ENCODE measurements at places on chromosomes 4 and X. TPM values are rescaled to one million over a fixed set of nuclear protein-coding genes. Genes with fewer than 3 reads are reported as not detected.

Gene LRRC66
- 0.08 TPM for total RNA-seq

GRCh38 chrX:41935832-41936231 lies 12.5 kb upstream of the CASK start:
- no peak overlapping the region for H3K4me3 ChIP-seq
- no peak for DNase-seq
- H3K27me3 ChIP-seq: no peaks in the 10 kb centered on the region
- no peaks in the 10 kb centered on the region for H3K4me1 ChIP-seq
- H3K27ac ChIP-seq: no peak overlapping the region

Gene MAGEH1
- 5.7 TPM for total RNA-seq

Gene NXF3
- total RNA-seq: 0.26 TPM

Gene HDX
- total RNA-seq: 5.3 TPM

DNA sequence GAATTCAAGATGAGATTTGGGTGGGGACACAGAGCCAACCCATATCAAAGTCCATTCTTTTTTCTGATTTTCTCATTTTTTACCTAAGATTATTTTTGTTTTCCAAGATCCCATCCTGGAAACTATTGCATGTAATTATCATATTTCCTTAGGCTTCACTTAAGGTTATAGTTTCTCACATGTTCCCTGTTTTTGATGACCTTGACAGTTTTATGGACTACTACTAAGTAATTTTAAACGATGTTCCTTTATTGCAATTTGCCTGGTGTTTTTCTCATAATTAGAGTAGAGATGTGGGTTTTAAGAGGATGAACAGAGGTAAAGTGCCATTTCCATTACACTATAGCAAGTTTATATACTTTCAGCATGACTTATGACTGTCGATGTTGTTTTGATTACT lies 795.1 kb downstream of the FAT4 start:
- DNase-seq: no peak
- H3K27ac ChIP-seq: no peak overlapping the region
- no peak overlapping the region for H3K4me3 ChIP-seq

Gene FDCSP
- not detected for total RNA-seq

DNA sequence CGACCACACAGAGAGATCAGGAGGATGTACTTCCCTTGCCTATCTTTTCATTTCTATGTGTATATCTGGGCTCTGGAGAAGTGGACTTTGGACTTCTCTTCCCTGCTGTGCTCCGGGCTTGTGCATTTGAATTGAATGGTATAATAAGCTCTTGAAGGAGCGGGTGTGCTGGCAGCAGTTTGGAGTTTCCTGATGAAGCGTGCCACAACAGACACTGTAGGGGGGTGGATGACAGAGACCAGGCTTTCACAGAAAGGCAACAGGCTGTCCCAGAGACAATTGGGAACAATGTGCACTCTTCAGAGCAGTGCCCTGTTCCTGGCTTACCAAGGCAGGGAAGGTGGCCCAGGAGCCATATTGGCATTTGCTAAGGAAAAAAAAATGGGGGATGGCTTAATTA lies 170.1 kb downstream of the FRMPD4 start:
- H3K4me1 ChIP-seq: no peaks in the 10 kb centered on the region
- H3K27me3 ChIP-seq: no peaks in the 10 kb centered on the region
- no peak for DNase-seq
- no peaks in the 10 kb centered on the region for H3K36me3 ChIP-seq

Gene FAM236C
- not detected for total RNA-seq

GRCh38 chr4:186258216-186258811 lies 7.7 kb upstream of the F11 start:
- no peaks in the 10 kb centered on the region for H3K4me1 ChIP-seq
- no peaks in the 10 kb centered on the region for H3K36me3 ChIP-seq
- DNase-seq: no peak

Gene EFHC2
- 0.28 TPM for total RNA-seq

Gene SPANXA1
- total RNA-seq: not detected

DNA sequence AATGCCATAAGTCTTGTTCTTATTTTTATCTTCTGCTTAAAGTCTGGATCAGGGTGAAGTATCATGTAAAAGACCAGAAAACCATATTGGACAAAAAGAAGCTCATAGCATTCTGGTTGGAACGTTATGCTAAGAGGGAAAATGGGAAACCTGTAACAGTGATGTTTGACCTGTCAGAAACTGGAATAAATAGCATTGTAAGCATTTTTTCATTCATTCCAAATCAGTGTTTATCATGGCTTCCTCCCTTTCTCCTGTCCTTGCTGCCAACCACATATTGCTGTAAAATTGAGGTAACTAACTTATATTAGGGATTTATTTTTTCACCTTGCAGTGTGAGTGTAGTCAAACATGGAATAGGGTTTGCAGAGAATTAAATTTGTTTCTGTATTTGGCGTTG lies 23.8 kb downstream of the MOSPD2 start:
- no peak overlapping the region for H3K4me3 ChIP-seq
- H3K27ac ChIP-seq: no peak overlapping the region
- H3K27me3 ChIP-seq: no peaks in the 10 kb centered on the region
- no peaks in the 10 kb centered on the region for H3K4me1 ChIP-seq
- DNase-seq: no peak

GRCh38 chrX:27336466-27337091 lies 126.6 kb downstream of the PPP4R3C start:
- no peaks in the 10 kb centered on the region for H3K27me3 ChIP-seq
- no peaks in the 10 kb centered on the region for H3K4me1 ChIP-seq
- H3K36me3 ChIP-seq: no peaks in the 10 kb centered on the region
- peak; percentile 18 for DNase-seq

DNA sequence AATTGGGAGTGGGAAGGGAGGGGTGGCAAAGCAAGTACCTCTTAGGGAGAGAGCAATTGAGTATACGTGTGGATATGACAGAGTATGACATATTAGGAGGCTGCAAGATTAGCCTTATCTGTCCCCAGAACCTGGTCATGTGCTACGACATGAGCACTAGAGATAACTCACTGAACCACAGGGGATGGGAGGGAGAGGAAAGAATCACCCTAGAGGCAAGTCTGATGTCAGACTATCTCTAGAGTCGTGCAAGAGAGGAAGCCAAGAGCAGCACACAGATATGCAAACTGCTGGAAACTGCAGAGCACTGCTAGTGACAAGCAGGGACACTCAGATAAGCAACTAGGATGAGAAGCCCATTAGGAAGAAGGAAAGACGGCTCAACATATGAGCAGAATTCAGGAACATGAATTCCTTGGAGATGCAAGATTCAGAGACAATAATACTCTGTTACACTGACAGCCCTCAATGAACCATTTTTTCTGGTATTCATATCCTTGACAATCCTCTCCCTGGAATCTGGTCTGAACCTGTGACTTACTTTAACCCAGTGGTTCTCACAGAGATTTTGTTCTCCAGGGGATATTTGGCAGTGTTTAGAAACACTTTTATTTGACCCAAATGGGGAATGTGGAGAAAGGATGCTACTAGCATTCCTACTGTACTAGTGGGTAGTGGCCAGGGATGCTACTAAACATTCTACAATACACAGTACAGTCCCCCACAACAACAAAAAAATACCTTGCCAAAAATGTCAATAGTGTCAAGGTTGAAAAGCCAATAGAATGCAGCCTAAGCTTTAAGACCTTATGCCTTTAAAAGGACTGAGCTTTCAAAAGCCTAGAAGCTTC lies 84.0 kb upstream of the BMP2K start:
- no peaks in the 10 kb centered on the region for H3K4me1 ChIP-seq
- no peak for DNase-seq
- H3K36me3 ChIP-seq: no peaks in the 10 kb centered on the region
- no peak overlapping the region for H3K27ac ChIP-seq
- no peak overlapping the region for H3K4me3 ChIP-seq

- H3K4me3 ChIP-seq: no peak overlapping the region
- no peaks in the 10 kb centered on the region for H3K4me1 ChIP-seq
- no peaks in the 10 kb centered on the region for H3K36me3 ChIP-seq
- H3K27ac ChIP-seq: no peak overlapping the region
- no peak for DNase-seq
These were observed 9.6 kb upstream of the MRPL1 start for GRCh38 chr4:77852892-77853495.

DNA sequence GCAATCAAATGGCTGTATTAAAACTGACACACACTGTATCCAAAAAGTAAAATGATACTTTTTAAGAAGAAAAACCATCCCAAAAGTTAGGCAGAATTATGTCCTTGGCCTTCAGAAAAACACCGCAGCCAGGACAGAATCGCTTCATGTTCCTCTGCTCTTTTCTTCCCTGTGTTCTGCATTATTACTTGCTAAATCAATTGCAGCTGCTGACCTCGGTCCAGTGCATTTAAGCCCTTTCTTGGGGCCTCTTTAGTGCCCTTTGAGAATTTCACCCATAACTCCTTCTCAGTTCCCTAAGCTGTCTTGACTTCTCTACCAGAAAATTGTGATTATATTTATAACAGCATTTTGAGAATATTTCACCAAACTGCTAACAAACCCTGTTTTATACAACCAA lies 696.9 kb downstream of the PCDH7 start:
- H3K4me1 ChIP-seq: no peaks in the 10 kb centered on the region
- no peak overlapping the region for H3K4me3 ChIP-seq
- H3K36me3 ChIP-seq: no peaks in the 10 kb centered on the region
- H3K27me3 ChIP-seq: no peaks in the 10 kb centered on the region

DNA sequence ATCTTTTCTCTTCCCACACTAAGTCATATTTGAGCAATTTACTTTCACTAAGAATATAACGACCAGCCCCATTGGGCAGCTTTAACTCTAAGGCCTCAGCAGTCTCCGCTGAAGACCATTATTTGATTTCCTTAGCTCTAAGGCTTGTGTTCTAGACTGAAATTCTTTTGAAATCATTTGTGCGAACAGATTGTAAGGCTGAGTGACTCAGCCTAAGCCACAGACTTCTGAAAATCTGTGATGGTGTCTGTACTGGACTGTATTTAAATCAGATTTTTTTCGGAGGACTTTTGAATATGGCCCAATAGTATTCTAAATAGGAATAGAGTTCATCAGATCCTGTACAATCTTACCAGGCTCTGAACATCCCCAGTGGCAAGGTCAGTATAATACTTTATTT lies 150.3 kb upstream of the TECRL start:
- H3K4me1 ChIP-seq: no peaks in the 10 kb centered on the region
- no peak for DNase-seq
- H3K27ac ChIP-seq: no peak overlapping the region
- H3K4me3 ChIP-seq: no peak overlapping the region
- H3K27me3 ChIP-seq: no peaks in the 10 kb centered on the region
- H3K36me3 ChIP-seq: no peaks in the 10 kb centered on the region

Gene PRDM8
- 5.3 TPM for total RNA-seq

DNA sequence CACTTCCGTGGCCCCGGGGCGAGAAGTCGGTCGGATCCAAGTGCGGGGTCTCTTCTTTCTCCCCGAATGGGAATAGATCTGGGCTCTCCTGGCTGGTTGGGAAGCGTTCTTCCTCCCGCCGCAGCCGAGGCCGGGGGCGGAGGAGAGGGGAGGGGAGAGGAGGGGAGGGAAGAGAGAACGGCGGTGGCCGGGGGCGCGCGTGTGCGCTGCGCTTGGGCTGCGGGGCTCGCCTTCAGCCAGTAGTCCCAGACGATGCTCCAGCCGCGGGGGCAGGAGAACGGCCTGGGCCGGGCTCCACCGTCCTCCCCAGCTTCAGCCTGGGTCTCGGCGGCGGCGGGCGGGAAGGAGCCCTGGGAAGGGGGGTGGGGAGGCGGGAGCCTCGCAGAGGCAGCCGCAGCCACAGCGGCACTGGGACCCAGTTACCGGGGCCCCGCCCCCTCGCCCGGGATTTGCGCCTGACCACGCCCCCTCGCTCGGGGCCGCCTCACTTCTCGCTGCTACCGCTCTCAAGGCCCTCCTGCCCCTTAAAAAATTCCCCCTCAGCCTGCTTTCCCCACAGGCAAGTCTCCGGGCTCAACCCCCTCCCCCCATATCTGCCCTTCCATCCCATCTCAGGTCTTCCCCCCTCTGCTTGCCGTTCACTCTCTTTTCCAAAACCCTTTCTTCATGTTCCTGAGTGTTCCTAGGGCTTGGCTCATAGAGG lies at the start of gene FGD1:
Gene FGD1 (minus strand): TSS at position 421 of the 703 bp plus-strand sequence. CDS start 802 bp downstream, outside the sequence.
- H3K27me3 ChIP-seq: no peaks in the 10 kb centered on the region
- peak within 1 kb of the TSS; percentile 77 for H3K27ac ChIP-seq
- H3K4me3 ChIP-seq: peak within 1 kb of the TSS; percentile 54
- no peak for DNase-seq
- H3K36me3 ChIP-seq: no peaks in the 10 kb centered on the region
- peaks cover 11% of the 10 kb centered on the region for H3K4me1 ChIP-seq

- H3K36me3 ChIP-seq: no peaks in the 10 kb centered on the region
- H3K27me3 ChIP-seq: no peaks in the 10 kb centered on the region
- no peaks in the 10 kb centered on the region for H3K4me1 ChIP-seq
- no peak overlapping the region for H3K27ac ChIP-seq
- no peak for DNase-seq
- H3K4me3 ChIP-seq: no peak overlapping the region
These were observed 744.6 kb upstream of the IGFBP7 start for GRCh38 chr4:57854748-57855147.

DNA sequence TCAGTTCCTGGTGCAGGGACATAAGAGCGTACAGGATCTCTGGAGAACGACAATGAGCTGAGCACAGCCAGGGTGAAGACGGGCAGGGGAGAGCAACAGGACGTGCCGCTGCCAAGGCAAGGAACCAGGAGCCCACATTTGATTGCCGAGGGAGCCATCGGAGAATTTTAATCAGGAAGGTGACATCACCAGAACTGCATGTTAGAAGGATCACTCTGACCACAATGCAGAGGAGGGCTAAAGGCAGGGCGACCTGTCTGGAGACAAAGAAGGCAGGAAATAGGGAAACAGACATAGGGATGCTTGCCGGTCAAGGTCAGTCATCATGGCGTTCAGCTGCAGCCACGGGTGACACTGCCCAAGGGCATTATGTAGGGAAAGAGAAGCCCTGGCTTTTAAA lies 81.4 kb downstream of the RBM47 start:
- no peaks in the 10 kb centered on the region for H3K36me3 ChIP-seq
- no peak overlapping the region for H3K4me3 ChIP-seq
- H3K4me1 ChIP-seq: peaks cover 4% of the 10 kb centered on the region
- no peak overlapping the region for H3K27ac ChIP-seq
- DNase-seq: no peak
- H3K27me3 ChIP-seq: no peaks in the 10 kb centered on the region

Gene MAD2L1
- total RNA-seq: 43.7 TPM

Gene RASGEF1B
- not detected for total RNA-seq

DNA sequence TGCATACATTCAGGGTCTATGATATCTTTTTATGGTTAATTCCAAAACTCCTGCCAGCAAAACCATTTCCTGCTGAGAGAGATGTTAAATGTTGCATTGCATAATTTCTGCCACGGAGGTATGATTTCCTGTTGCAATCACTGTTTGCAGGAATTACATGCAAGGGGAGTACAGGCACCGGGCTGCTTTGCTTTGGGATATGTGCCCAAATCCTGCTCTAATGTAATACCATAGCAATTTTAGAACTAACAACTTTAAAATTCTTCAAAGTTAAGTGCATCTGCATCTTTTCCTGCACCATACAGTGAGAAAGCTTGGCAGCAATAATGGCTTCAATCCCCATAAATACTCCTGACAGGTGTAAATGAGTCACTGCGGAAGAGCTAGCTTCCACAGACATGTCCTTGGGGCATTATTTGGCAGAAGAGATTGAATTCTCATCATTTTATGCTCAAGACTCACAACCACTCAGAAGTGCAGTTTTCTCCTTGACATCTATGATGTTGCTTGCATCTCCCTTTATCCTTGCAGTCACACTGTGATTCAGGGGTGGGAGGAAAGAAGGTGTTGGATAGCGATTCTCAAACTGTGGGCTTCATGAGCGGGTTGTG lies 29.6 kb downstream of the TRIM2 start:
- H3K27me3 ChIP-seq: no peaks in the 10 kb centered on the region
- H3K27ac ChIP-seq: no peak overlapping the region
- DNase-seq: no peak
- no peaks in the 10 kb centered on the region for H3K36me3 ChIP-seq

Gene TMEM35A
- total RNA-seq: not detected

- peak overlapping the region; percentile 44 for H3K4me3 ChIP-seq
- DNase-seq: no peak
- no peaks in the 10 kb centered on the region for H3K36me3 ChIP-seq
- H3K27me3 ChIP-seq: no peaks in the 10 kb centered on the region
- H3K27ac ChIP-seq: 0 out of 2 replicates have a peak overlapping the region, but pooled peaks have one; percentile 23
These were observed 403.6 kb upstream of the ANXA10 start for GRCh38 chr4:167688660-167689142.

Measured in Panc1 (cell line).